ENCODE measurements at places on chromosomes 13 and 19.

DNA sequence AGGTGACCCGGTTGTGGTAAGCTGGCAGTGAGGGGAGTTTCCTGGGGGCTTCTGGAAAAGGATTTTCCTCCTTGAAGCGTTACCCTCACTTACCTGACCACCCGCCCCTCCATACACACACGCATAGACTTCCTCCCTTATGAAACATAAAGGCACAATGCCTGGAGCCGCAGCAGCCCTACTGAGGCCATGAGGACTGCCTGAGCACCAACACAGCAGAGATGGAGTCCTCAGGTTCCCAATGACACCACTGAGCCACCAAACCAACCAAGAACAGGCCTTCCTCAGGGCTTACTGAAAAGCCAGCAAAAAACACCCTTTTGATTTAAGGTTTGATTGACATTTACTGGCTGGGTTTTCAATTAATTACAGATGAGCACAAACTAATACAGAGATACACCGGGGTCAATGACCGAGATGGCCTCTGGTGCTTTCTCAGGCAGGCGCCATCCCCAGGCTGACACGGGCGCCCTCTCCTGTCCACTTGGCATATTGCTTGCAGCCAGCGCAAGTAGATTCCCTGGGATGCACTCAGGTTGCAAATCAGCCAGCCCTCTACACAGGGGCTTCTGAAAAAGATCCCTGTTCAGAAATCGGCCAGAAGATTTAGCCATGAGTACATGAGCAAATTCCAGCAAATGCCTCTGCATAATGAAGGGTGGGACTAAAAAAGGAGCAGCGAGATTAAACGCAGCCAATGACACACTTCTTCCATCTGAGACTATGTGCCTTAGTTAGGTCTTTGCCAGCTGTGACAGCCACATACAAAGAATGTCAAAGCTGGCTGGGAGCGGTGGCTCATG lies 14.8 kb downstream of the OPA3 start:
- DNase-seq, result peak; percentile 76

GRCh38 chr13:109725297-109725696 lies 61.1 kb downstream of the IRS2 start:
- DNase-seq, result no peak

- no peak for DNase-seq
Observed at GRCh38 chr19:52351512-52351911, 15.5 kb downstream of the ZNF610 start.

DNA sequence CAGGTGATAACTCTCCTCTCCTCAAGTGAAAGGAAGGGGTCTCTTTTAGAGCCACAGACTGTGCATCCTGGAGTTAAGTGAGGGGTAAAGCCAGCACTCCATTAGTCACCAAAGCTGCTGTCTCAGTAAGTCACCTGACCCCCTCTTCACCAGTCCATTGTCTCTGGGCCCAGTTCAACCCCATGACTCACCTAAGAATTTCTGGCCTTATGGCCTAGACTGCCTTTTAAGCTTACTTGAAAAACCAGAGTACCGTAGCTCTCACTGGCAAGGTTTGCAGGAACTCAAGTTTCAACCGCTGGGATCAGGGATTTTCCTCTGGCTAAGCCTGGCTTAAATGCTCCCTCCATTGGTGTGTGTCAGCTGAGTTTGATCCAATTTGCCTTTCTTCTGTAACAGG lies 23.4 kb upstream of the EID2 start:
- no peak for DNase-seq

DNA sequence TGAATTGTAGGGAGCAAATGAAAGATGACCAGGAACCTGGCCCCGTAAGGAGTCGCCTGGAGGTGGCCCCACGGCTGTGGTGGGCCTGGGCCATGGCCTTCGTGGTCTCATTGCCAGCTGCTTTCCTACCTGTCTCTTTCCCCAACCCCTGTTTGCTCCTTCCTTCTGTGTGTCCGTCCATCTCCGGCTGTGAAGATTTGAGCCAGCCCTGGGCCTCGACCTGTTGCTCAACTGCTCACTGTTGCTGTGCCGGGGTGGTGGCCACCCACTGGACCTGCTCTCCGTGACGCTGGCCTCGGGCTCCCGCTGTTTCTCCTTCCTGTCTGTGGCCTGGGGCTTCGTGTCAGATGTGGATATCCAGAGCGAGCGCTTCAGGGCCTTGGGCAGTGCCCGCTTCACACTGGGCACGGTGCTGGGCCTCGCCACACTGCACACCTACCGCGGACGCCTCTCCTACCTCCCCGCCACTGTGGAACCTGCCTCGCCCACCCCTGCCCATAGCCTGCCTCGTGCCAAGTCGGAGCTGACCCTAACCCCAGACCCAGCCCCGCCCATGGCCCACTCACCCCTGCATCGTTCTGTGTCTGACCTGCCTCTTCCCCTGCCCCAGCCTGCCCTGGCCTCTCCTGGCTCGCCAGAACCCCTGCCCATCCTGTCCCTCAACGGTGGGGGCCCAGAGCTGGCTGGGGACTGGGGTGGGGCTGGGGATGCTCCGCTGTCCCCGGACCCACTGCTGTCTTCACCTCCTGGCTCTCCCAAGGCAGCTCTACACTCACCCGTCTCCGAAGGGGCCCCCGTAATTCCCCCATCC lies 8.5 kb downstream of the DBP start:
- no peak for DNase-seq

- peak; percentile 45 for DNase-seq
Observed at GRCh38 chr19:18173572-18174288, at the start of gene IFI30. Gene IFI30, plus strand, starts transcription at chr19:18173813. Its CDS starts 29 bp downstream, at chr19:18173842.

DNA sequence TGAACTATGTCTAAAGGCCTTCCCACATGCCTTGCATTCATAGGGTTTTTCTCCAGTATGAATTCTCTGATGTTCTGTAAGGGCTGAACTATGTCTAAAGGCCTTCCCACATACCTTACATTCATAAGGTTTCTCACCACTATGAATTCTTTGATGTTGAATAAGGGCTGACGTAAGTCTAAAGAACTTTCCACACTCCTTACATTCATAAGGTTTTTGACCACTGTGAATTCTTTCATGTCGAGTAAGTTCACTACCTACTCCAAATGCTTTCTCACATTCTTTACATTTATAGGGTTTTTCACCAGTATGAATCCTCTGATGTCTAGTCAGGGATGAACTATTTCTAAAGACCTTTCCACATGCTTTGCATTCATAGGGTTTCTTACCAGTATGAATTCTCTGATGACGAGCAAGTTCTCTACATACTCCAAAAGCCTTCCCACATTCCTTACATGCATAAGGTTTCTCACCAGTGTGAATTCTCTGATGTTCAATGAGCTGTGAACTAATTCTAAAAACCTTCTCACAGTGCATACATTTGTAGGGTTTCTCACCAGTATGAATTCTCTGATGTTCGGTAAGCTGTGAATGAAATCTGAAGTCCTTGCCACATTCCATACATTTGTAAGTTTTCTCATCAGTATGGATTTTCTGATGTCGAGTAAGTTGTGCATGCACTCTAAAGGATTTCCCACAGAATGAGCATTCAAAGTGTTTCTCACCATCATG lies 19.1 kb upstream of the ZNF260 start:
- DNase-seq, result peak; percentile 50

Data from A549 (cell line).